ENCODE measurements at places on chromosomes 1 and 21.

DNA sequence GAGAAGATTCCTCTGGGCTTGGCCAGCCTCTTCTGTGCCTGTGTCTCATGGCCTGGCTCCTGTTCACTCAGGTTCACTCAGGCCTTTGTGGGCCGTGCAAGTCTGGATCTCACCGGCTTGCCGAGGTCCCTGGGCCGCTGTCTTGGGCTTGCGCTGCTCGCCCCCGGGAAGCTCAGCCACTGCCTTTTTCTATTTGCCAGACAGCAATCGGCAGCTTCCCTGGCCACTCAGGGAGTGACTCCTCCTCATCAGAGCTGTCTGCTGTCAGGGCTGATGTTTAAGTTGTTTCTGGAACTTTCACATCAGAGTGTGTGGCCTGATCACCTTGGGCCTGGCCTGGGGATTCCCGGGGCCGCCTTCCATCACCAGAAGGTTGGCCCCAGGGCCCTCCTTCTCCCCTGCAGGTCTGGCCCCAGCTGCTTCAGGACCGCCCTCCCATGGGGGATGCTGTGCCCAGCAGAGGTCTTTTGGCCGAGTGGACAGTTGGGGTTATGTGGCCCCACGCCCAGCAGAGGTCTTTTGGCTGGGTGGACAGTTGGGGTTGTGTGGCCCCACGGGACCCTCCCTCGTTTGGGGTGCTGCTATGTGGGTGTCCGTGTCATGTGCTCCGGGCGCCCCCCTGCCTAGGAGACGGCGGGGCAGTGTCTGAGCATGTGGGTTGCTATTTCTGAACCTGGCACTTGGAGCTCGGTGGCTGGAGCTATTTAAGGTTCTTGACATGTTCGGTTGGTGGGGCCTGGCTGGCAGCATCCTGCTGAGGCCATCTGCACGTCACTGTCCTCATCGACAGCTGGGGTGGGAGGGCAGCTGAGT lies 12.5 kb downstream of the SLX9 start:
- no peak for DNase-seq

DNA sequence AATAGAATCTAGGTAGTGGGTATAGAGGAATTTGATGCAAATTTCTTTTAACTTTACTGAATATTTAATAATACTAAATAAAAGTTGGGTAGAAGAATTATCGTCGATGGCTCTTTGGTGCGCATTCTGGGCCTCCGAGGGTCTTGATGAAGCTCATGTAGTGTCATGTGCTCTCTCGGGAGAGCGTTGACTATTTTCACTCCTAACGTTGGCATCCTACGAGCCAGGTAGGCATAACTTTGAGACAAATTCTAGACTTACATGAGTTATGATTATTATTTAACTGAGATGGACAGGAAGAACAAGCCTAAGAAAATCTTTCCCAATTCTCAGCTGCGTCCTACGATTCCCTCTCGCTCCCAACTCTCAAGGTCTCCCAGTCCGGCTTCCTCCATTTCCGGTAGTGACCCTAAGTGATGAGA lies 550 bp upstream of the PCAT6 start:
- no peak for DNase-seq

GRCh38 chr1:154095456-154096060 lies 59.3 kb downstream of the NUP210L start:
- DNase-seq, result no peak

- no peak for DNase-seq
These were observed 24.8 kb downstream of the RNF19B start for GRCh38 chr1:32939655-32940371.

DNA sequence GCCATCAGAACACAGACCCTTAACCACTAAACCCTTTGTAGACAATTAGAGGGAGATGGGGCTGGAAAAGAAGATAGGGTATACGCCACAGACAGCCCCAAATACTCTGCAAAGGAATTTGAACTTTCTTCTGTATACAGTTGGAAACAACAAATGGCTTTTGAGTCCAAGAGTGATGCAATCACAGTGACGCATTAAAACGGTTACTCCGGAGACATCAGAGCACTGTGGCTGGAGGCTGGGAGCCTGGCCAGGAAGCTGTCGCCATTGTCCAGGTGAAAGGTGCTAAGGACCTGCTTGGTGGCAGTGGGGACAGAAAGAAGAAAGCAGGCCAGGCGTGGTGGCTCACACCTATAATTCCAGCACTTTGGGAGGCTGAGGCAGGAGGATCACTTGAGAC lies 4.2 kb downstream of the FLAD1 start:
- no peak for DNase-seq

GRCh38 chr1:220291580-220291979 lies 19.3 kb upstream of the RAB3GAP2 start:
- DNase-seq, result no peak

DNA sequence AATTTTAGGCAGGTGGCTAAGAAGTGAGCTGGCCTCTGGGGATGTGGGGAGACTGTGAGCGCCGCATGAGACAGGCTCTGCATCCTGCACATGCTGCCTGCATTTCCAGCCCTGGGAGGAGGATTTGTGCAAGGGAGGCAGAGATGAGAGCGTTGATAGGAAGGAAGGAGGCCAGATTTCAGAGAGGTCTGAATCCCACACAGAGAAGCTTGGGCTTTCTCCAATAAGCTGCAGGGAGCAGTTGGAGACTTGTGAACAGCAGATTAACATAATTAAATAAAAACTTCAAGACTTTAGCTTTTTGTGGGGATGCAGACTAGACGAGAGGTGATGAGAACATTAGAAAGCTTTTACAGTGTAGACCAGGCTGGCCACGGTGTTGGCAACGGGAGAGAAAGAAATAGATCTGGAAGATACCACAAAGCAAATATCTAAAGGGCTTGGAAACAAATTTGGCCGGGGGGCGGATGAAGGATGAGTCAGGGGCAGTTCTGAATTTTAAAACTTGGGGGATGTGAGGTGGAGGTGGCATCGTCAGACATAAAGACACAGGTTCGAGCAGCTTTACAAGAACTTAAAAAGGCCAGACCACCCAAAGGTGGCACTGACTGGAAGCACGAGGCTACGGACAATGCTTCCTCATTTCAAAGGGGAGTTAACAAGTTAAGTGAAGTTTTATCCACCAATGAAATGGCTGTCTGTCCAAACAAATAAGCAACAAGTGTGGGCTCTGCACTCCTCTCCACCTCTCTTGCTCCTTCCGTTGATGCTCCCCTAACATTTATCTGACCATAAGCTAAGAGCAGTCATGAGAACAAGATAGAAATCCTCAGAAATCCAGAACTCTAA lies 57.0 kb downstream of the HIVEP3 start:
- DNase-seq, result no peak

DNA sequence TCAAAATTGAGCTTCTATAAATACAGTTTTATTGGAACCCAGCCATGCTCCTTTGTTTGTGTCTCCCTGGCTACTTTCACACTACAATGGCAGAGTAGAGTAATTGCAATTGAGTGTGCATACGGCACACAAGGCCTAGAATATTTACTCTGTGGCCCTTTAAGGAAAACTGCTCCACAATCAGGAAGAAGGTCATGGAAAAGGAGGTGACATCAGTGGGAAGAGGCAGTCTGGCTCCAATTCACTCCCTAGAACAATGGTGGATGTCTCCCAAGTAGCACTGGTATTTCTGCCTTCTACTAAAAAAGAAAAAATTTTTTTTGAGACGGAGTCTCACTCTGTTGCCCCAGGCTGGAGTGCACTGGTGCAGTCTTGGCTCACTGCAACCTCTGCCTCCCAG lies 51.3 kb downstream of the KRTAP19-8 start:
- DNase-seq, result no peak

- no peak for DNase-seq
These were observed 50.6 kb downstream of the ROR1 start for GRCh38 chr1:63824451-63824850.

DNA sequence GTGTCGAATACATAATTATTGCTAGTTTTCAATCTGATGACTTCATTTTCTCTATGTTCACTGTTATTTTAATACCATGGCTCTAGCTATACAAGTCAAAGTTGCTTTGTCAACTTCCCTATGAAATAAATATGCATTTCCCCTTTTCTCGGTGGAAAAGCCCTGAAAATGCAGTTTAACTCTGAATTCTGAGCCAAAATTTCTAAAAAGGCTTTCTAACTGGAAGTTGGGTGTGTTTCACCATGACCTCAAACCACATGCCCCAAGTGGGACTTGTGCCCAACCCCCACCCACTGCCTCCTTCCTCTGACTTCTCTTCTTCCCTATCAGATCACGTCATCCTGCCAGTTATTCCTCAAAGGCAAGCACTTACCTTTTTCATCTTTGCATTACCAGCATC lies 8.9 kb downstream of the MKNK1 start:
- DNase-seq, result no peak

DNA sequence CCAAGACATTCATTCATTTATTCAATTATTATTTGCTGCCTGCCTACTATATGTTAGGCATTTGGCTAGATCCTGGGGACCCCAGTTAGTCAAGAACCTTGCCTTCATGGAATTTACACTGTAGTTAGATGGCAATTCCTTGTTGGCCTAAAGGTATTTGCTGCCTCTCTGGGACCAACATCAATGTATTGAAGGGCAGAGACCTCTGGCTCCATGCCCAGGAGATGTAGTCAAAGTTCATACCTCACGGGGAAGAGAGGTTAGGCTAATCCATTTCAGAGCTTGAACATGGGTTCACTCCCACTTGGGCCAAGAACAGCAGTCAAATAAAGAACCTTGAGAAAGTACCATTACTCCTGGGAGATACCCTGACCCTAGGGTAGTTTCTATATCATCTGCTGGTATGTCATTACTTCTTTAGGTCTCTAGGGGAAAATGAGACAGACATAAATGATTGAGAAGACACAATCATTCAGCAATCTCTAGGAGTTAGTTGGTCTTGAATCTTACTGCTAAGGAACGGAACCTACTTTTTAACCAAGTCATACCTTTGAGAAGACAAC lies 32.0 kb downstream of the SORT1 start:
- DNase-seq, result no peak

DNA sequence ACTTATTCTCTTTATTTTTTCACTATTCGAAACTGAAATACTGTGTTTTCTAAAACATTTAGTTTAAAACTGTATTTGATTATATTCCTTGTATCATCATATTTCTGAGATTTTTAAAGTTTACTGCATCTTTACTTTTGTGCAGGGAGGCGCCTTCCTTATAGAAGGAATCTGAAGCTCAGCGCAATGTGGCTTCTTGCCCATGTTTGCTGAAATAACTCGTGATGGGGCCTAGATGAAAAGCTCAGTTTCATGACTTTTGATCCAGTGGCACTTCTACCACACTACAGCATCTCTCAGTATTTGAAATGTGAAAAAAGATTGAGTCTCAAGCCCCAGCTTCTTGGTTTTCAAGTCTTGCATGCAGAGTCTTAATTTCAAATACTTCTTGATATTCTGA lies 28.4 kb downstream of the CACHD1 start:
- no peak for DNase-seq

DNA sequence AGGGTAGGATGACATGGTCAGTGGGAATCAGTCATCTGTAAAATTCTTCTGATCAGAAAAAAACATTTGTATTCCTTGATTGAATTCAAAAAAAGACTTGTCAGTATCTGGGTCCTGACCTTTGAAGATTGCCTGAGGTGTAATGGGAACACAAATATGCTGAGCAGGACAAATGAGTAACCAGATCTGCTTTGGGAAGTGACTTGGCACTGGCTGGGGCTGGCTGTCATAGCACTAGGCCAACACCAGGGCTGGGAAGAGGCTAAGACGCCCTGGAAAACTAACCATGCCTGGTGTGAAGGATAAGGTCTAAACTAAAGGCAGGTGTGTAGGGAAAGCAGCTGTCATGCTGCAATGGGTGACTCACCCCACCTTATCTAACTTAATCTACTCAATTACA lies 452.9 kb upstream of the BEND5 start:
- no peak for DNase-seq

- DNase-seq, result no peak
These were observed 13.7 kb upstream of the ADAM30 start for GRCh38 chr1:119909890-119910596.

DNA sequence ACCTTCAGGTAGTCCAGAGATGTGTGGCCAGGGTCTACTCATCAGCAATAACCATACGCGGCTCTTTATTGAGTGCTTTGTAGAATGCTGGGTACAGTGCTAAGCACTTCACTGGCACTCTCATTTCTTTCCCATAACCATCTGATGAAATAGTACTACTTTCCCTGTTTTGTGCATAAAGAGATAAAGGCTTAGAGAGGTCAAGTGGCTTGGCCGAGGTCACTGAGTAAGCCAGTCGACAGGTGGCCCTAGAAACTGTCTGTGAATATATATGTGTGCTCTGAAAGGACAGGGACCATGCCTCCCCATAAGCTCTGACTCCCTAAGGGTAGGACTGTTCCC lies 52.8 kb downstream of the NENF start:
- no peak for DNase-seq

- DNase-seq, result no peak
These were observed 86.8 kb downstream of the GDAP2 start for GRCh38 chr1:117842408-117843170.

DNA sequence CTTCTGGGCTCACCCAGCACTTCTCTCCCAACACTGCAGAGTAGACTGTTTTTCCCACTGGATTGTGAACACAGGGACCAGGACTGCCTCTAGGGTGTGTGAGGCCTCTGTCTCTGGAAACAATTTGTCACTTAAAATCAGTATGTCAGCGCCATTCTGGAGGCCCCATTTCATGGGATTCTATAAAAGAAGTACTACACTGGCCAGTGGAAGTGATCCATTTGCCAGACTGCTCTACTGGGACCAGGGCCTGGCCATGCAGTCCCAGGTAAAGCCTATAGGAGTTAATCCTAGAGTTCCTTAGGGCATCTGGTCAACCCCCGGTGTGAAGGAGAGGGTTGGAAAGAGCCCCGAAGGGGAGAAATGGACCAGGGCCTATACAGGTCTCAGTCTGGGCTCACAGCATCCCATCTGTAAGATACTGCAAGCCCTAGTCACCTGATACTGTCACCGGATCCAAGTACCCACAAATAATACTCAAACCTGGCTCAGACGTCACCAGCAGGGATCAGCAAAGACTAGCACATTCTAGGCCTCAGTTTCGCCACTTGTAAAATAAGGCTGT lies 245.0 kb downstream of the FOXD2 start:
- DNase-seq, result no peak

DNA sequence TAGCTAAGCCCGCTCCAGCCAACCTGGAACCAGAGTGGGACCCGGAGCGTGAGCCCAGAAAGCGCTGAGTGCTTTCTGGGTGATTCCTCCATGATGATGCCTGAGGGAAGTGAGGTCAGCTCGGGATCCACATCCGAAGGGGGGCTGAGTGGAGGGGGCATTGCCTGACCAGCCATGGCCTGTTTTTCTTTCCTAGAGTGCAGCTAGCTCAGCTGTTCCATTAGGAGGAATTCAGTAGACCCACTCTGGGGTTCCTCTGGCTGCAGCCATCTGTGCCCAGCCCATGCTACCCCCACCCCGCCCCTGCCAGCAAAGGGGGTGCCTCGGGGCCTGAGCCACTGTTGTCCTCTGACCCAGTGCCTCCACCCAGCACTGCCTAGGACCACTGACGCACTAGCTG lies 9.6 kb upstream of the SLC25A34 start:
- DNase-seq, result no peak

DNA sequence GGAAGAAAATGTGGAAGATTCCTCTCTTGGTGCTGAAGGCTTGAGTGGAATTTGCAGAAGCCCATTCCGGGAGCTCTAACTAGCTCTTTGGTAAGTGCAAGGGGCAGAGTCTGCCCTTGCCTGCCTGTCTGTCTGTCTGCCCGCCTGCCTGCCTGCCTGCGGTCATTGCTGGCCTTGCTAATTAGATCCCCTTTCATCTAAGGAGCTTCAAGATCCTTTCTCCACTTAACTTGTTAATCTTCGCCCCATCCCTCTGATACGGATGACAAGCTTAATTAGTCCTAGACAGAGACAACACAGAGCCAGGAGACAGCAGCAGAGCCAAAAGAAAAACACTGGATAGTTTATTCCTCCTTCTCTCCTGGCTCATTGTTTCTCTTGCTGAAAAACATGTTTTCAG lies 80.2 kb upstream of the GADD45A start:
- no peak for DNase-seq

GRCh38 chr1:81585371-81585770 lies 215.4 kb upstream of the ADGRL2 start:
- no peak for DNase-seq
